ENCODE measurements at places on chromosomes 12 and 14.

DNA sequence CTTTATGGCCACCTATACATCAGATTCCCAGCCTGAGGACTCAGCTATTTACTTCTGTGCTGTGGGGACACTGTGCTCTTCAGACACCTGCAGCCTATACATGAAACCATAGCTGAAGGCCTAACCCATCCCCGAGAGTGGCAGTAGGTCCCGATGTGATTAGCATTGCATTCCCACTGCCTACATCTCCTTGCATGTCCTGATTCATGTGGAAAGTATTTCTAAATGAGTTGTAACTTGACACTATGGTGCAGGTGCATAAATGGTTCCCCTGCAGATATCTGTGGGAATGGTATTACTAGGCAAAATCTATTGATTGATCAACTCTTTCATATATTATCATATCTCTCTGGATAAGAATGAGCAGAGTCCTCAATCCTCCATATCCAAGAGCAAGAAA, 433.5 kb downstream of the DAD1 start:
- DNase-seq: no peak

DNA sequence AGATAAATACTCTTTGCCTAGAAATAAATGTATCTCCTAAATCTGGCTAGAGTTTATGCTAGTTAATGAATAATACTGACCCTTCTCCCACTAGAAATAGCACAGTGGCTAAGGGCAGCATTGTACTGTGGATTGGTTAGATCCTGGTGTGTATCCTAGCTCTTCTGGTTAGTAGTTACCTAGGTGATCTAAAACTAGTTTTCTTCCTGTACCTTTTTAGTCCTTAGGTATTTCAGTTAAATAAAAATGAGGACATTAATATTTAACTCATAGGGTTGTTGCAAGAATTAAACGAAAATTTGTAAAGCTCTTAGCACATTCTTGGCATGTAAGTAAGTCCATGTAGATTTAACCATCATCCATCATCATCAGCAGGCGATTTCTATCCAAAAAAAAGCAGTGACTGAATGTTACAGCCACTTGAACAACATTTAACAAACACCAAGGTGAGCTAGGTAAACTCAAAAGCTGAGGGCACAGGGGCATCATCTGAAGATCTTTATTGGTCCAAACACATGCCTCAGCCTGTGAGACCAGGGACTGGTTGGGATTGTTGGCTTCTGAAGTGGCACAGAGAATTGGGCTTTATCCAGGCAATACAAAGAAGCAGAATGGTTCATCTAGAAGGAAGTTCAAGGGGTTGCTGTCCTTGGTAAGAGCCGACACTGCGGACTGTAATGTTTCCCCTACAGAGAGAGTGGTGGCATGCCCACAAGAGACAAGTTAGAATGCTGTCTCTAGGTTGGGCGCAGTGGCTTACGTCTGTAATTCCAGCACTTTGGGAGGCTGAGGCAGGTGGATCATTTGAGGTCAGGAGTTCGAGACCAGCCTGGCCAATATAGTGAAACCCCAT, 100.8 kb downstream of the GAS2L3 start:
- DNase-seq: no peak

GRCh38 chr12:89351489-89352241, 636 bp downstream of the DUSP6 start:
- no peak for DNase-seq

GRCh38 chr12:53600490-53601295, 25.5 kb downstream of the ATF7 start:
- DNase-seq: no peak

- no peak for DNase-seq
Measured at GRCh38 chr12:2453076-2453760, 341.6 kb upstream of the FKBP4 start.

DNA sequence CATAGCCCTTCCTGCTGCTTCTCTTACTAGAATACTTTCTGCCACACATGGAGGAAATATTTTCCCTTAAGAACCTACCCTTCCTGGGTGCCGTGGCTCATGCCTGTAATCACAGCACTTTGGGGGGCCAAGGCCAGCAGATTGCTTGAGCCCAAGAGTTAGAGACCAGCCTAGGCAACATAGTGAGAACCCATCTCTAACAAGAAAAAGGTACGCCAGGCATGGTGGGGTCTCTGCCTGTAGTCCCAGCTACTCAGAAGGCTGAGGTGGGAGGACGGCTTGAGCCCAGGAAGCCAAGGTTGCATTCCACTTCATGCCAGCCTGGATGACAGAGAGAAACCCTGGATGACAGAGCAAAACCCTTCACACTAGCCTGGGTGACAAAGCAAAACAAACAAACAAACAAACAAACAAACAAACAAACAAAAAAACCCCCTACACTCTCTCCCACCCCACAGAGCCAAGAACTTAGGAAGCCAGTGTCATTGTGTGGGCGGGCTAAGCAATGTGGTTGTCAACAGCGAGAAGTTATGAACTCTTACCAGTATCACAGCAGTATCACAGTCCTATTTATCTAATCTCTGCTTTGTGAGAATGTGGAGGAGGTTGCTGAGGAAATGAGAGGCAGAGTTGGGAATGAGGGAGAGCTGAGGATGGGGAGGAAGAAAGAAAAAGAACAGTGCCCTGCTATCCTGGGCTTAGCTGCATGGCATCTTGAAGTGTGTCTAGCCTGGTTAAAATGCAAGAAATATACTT, 53.8 kb upstream of the CLEC14A start:
- DNase-seq: no peak

DNA sequence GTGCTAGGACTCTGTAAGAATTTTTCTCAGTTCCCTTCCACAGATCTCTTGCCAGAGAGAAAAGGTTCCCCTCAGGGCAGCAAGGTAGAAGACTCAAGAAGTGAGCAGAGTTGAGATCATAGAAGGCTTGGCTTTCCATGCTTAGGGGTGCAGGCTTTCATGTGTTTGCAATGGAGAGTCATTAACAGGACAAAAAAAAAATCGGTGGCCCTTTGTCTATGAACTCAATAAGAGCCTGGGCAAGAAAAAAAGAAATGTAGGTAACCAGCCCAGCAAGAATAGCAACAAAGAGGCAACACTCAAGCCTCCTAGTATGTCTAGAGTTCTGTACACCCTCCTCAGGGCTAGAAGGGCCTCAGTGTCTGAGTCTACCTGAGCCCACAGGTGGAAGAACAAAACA, 23.4 kb upstream of the LRP6 start:
- no peak for DNase-seq
